Psoas muscle (tissue), 8 donors: ENCODE measurements at places on chromosomes 4 and X.

DNA sequence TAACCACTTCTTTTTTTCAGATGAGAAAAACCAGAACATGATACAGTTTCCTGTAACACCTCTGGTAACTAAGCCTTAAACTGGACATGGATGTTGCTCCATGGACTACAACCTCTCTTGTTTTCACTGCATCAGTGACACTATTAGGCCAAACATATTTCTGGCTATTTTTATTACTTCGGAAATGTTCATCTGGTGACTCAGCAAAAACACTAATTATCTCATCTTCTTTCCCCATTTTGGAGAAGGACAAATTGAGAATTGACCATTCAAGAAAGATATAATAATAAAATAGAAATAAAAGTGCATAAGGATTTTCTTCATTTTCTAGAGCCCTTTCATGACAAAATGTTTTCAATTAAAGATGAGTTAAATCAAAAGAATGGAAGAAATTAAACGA, 361.9 kb upstream of the TECRL start:
- H3K36me3 ChIP-seq: no peaks in the 10 kb centered on the region
- H3K4me3 ChIP-seq: no peak overlapping the region
- no peaks in the 10 kb centered on the region for H3K4me1 ChIP-seq
- no peak for DNase-seq
- H3K27ac ChIP-seq: no peak overlapping the region

GRCh38 chrX:40094041-40094899, 3.5 kb downstream of the BCOR start:
- peaks cover 21% of the 10 kb centered on the region for H3K4me1 ChIP-seq
- H3K27me3 ChIP-seq: peaks cover 91% of the 10 kb centered on the region
- no peaks in the 10 kb centered on the region for H3K36me3 ChIP-seq

GRCh38 chr4:26687728-26688127, 103.8 kb downstream of the TBC1D19 start:
- H3K4me3 ChIP-seq: no peak overlapping the region
- H3K27me3 ChIP-seq: no peaks in the 10 kb centered on the region
- H3K4me1 ChIP-seq: no peaks in the 10 kb centered on the region
- H3K27ac ChIP-seq: no peak overlapping the region
- DNase-seq: no peak
- peaks cover 5% of the 10 kb centered on the region for H3K36me3 ChIP-seq

- H3K4me1 ChIP-seq: no peaks in the 10 kb centered on the region
- H3K4me3 ChIP-seq: no peak overlapping the region
- peaks cover 37% of the 10 kb centered on the region for H3K36me3 ChIP-seq
- H3K27me3 ChIP-seq: no peaks in the 10 kb centered on the region
- no peak overlapping the region for H3K27ac ChIP-seq
Observed at GRCh38 chr4:55366621-55367020, 20.6 kb downstream of the SRD5A3 start.

- no peaks in the 10 kb centered on the region for H3K4me1 ChIP-seq
- H3K27ac ChIP-seq: no peak overlapping the region
- DNase-seq: no peak
Observed at GRCh38 chrX:18278449-18278848, 57.8 kb upstream of the BEND2 start.

GRCh38 chrX:27251369-27251768, 211.8 kb downstream of the PPP4R3C start:
- H3K4me1 ChIP-seq: no peaks in the 10 kb centered on the region
- DNase-seq: no peak
- H3K36me3 ChIP-seq: no peaks in the 10 kb centered on the region
- no peak overlapping the region for H3K4me3 ChIP-seq
- H3K27ac ChIP-seq: no peak overlapping the region

DNA sequence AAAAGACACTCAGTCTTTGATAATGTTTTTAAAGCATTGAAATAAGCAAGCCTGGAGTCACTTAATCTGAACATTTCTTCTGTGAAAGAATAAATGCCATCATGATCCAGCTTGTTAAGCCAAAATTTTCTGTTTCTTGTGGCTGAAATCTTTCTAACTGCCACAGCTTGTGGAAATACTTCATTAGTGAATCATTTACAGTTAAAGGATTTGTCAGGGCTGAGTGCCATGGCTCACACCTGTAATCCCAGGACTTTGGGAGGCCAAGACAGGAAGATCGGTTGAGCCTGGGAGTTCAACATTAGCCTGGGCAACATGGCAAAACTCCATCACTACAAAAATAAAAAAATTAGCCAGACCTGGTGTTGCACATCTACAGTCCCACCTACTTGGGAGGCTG, 93.3 kb upstream of the PDE5A start:
- no peaks in the 10 kb centered on the region for H3K36me3 ChIP-seq
- DNase-seq: no peak
- H3K4me3 ChIP-seq: no peak overlapping the region

GRCh38 chr4:10608501-10609219, 75.9 kb downstream of the CLNK start:
- no peaks in the 10 kb centered on the region for H3K36me3 ChIP-seq
- H3K27me3 ChIP-seq: peaks cover 3% of the 10 kb centered on the region
- no peak for DNase-seq
- no peaks in the 10 kb centered on the region for H3K4me1 ChIP-seq

- no peaks in the 10 kb centered on the region for H3K36me3 ChIP-seq
- no peaks in the 10 kb centered on the region for H3K27me3 ChIP-seq
- H3K4me1 ChIP-seq: no peaks in the 10 kb centered on the region
- DNase-seq: no peak
- H3K27ac ChIP-seq: no peak overlapping the region
Observed at GRCh38 chr4:61517144-61517543, 317.0 kb downstream of the ADGRL3 start.

GRCh38 chr4:141158219-141158618, 24.9 kb upstream of the RNF150 start:
- H3K36me3 ChIP-seq: no peaks in the 10 kb centered on the region
- H3K27ac ChIP-seq: no peak overlapping the region
- H3K27me3 ChIP-seq: no peaks in the 10 kb centered on the region
- DNase-seq: no peak

GRCh38 chrX:39320165-39320564, 518.9 kb downstream of the MID1IP1 start:
- no peaks in the 10 kb centered on the region for H3K4me1 ChIP-seq
- no peak overlapping the region for H3K27ac ChIP-seq
- no peak overlapping the region for H3K4me3 ChIP-seq
- DNase-seq: no peak
- H3K36me3 ChIP-seq: no peaks in the 10 kb centered on the region

DNA sequence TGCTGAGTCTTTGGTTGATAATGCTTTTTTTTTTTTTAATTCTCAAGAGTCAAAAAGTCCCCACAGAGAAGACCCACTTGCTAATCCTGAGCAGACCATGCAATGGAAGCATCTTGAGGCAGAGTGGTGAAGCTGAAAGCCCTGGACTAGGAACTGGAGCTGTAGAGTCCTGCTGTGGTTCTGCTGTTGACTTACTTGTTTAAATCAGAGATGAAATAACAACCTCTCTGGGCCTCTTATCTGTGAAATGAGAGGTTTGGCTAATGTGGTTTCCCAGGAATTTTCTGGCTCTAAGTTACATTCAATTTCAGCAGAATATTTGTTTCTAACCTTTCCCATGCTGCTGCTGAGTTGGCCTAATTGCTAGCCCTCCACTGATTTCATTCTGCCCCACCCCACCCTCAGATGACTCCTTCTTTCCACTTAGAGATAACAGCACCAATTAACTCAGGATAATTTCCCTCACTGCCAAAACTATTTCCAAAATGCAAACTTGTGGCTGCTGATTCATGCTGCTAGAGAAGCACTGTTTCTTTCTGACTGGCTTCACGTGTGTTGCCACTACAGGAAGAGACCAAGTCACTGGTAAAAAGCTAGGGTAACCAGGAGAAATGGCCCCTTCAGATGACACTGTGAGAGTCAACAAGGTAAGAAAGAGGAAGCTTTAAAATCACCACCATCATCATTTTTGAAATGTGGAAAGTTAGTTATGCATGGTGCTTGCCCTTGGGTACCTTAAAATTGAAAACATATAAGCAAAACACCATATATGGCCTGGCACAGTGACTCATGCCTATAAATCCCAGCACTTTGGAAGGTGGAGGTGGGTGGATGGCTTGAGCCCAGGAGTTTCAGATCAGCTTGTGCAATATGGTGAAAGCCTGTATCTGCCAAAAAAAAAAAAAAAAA, 326.4 kb downstream of the DCHS2 start:
- no peak overlapping the region for H3K27ac ChIP-seq
- no peaks in the 10 kb centered on the region for H3K27me3 ChIP-seq
- no peak overlapping the region for H3K4me3 ChIP-seq
- H3K4me1 ChIP-seq: no peaks in the 10 kb centered on the region
- no peak for DNase-seq

- no peak overlapping the region for H3K4me3 ChIP-seq
- no peaks in the 10 kb centered on the region for H3K27me3 ChIP-seq
- no peak for DNase-seq
- H3K4me1 ChIP-seq: peaks cover 60% of the 10 kb centered on the region
- no peak overlapping the region for H3K27ac ChIP-seq
Observed at GRCh38 chrX:2708021-2708420, 16.9 kb downstream of the CD99 start.

DNA sequence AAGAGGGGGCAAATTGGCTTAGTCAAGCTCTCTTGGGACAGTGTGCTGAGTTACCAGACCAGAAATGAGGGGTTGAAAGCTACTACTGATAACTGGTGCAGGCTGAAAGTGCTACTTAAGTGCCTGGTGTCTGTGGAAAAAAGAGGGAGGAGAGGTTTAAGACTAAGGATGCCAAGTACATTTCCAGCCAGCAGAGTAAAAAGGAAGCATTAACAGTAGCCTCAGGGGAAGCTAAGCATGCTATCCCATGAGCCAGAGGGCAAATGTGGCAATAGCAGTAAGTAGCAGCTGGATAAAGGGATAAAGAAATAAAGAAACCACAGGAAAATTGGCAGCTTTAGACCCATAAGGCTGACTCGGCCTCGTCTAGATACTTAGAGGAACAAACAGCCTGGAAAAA, 196.3 kb upstream of the MAB21L2 start:
- H3K4me3 ChIP-seq: no peak overlapping the region
- H3K4me1 ChIP-seq: no peaks in the 10 kb centered on the region
- H3K27me3 ChIP-seq: no peaks in the 10 kb centered on the region

- H3K27ac ChIP-seq: no peak overlapping the region
- no peaks in the 10 kb centered on the region for H3K4me1 ChIP-seq
- H3K36me3 ChIP-seq: peaks cover 56% of the 10 kb centered on the region
- H3K4me3 ChIP-seq: no peak overlapping the region
Observed at GRCh38 chr4:77952457-77952856, 89.8 kb downstream of the MRPL1 start.

DNA sequence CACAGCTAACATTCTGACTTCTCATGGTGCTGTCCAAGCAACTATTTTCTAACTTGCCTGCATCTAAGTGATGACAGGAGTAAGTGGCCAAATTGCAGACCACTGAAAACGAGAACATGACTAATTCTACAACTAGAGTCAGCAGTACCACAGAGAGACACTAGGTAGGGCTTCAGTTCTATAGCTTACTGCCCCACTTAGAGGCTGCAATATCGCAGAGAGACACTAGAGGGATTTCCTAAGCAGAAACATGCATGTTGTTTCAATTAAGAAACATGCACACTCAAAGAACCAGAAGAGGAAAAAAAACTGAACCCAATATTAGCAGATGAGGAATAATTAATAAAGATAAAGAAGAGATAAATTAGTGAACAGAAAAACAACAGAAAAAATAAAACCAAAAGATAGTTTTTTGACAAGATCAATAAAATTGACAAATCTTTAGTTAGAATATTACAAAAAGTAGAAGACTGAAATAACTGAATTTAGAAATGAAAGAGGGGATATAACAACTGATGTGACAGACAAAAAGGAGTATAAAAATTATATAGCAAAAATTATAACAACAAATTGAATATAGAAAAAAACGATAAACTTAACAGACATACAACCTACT, 100.8 kb downstream of the SPIN4 start:
- no peak for DNase-seq
- H3K4me3 ChIP-seq: no peak overlapping the region
- H3K27ac ChIP-seq: no peak overlapping the region
- H3K36me3 ChIP-seq: no peaks in the 10 kb centered on the region
- H3K4me1 ChIP-seq: no peaks in the 10 kb centered on the region

DNA sequence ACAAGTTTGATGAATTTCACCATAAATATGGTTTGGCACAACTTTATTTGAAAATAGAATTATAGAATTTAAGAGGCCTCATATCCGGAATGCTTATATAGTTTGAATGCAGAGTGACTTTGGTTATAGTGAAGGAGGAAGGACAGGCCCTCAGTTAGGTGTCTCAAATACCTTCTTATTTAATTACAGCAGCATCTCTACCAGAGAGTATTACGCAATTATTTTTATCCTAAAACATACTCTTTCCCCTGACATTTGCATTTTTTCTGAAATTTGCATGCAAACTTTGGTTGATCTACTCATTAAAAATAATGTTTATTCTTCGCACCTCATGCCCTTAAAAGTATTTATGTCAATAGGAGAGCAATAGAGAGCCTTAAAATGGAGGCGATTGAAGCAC, 305.4 kb downstream of the PACRGL start:
- H3K4me3 ChIP-seq: no peak overlapping the region
- H3K27ac ChIP-seq: no peak overlapping the region
- no peaks in the 10 kb centered on the region for H3K27me3 ChIP-seq
- H3K36me3 ChIP-seq: no peaks in the 10 kb centered on the region

DNA sequence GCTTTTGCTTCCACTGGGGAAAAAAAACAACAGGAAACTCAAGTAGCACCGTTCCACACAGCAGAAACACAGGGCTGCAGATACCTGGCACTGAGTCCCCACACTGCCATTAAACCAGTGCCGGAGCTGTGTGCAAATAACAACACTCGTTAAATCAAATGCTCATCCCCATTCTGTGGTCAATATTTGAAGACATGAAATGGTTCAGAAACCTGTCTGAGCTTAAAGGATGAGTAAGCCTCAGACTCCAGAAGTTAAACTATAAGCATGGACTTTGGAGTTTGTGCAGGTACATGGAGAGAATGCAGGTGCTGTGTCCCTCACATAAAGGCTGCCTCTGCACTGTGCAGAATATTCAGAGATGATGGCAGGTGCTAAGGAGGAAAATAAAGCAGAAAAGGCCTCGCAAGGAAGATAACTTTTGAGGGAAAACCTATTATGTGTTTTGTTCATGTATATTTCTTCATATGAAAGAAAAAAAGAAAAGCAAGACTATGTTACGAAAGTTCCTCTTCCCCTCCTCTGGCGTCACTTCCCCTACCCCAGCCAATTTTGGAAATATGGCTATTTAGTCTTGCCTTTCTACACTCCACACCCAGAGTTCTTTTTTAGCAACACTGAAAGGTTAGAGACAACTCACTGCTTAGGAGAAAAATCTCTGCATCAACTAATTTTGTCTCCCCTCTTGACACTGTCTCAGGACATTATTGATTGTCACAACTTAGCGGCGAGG, 4.6 kb downstream of the MPP1 start:
- H3K36me3 ChIP-seq: no peaks in the 10 kb centered on the region
- DNase-seq: no peak
- H3K27me3 ChIP-seq: no peaks in the 10 kb centered on the region
- H3K4me1 ChIP-seq: peaks cover 11% of the 10 kb centered on the region
- H3K4me3 ChIP-seq: no peak overlapping the region
- no peak overlapping the region for H3K27ac ChIP-seq

DNA sequence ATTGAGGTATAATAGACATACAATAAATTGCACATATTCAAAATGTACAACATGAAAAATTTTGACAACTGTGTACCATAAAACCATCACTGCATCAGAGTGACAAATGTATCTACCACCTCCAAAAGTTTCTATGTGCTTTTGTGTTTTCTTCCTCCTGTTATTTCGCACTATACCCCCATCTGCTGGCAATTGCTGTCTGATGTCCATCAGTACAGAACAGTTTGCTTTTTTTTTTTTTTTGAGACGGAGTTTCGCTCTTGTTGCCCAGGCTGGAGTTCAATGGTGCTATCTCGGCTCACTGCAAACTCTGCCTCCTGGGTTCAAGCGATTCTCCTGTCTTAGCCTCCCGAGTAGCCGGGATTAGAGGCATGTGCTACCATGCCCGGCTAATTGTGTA, 154.3 kb upstream of the GIMD1 start:
- no peak for DNase-seq
- H3K4me1 ChIP-seq: no peaks in the 10 kb centered on the region
- no peak overlapping the region for H3K4me3 ChIP-seq
- no peaks in the 10 kb centered on the region for H3K36me3 ChIP-seq
- no peaks in the 10 kb centered on the region for H3K27me3 ChIP-seq
